Fibroblast of villous mesenchyme (primary cell): ENCODE measurements at places on chromosomes 7 and 10. TPM values are rescaled to one million over a fixed set of nuclear protein-coding genes. Genes with fewer than 3 reads are reported as not detected.

The ACBD7 gene
- 0.97 and 1.3 TPM in 2 replicates for total RNA-seq

- no peak for DNase-seq
These were observed 190.1 kb upstream of the GDF10 start for GRCh38 chr10:47109906-47110305.

DNA sequence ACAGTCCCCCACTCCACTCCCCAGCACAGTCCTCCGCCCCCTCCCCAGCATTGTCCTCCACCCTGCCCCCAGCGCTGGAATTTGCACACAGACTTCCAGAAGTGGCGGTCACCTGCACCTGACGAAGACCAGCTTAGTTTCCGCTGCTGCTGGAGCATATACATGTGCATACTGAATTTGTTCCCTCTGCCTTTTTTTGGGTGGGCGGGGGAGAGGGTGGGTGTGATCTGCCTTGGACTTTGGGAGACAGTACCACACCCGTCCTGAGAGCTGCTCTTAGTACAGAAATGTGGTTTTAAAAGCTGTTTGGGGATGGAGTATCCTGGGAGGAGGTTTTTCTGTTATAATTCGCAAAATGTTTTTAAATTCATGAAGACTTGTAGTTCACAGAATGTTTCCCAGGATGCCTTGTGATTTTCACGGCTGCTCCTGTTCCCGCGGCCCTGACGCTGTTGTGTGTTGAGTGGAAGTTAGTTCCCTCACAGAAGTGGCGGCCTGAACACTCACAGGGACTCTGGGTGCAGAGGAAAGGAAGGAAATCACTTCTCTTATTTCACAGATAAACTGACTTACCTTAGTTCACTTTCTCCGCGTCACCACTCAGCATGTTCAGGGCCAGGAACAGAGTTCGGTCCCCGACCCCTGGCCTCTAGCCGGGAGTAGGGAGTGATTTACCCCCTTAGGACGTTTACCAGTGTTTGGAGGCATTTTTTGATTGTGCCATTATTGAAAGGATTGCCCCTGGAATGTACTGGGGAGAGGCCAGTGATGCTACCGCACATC, 18.6 kb downstream of the PFKP start:
- no peak for DNase-seq

DNA sequence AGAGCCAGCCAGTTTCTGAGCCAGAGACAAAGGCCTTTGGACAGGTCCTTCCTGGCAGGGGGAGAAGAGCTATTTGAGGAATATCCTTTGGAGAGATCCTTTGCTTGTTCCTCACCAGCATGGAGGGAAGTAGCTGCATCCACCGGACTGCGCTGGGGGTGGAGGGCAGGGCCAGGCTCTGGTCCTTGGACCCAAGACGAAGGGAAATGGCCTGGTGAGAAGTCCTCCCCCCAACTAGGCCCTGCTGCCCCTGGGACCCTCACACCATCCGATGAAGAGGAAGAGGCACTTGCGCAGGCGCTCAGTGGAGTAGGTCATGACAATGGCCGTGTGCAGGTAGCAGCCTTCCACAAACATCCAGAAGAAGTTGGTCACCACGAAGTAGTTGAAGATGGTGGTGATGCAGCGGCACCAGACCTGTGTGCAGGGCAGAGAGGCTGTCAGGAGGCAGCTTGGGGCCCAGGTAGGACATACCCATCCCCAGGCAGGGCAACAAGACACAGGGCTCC, 19.8 kb downstream of the CRHR2 start:
- DNase-seq = no peak

The SHTN1 gene
- 2.2 and 2.6 TPM in 2 replicates for total RNA-seq

DNA sequence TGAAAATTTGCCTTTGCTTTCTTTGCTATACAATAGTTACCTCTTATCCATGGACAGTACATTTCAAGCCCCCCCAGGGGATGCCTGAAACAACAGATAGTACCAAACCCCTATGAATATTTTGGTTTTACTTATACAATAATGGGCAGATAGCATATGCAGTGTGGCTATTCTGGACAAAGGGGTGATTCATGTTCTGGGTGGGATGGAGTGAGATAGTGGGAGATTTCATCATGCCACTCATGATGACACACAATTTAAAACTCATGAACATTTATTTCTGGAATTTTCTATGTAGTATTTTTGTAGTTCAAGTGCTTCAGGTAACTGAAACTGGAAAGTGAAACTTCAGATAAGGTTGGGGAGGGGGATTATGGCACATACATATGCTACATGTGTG, 12.0 kb downstream of the STARD3NL start:
- no peak for DNase-seq

The INSYN2A gene
- under 0.01 TPM in 2 replicates for total RNA-seq

The CPN1 gene
- total RNA-seq = not detected in 2 replicates
